Left forelimb (tissue), 1 donor: ENCODE measurements at places on chromosomes 12 and 14.

- DNase-seq, result no peak
Observed at GRCh38 chr12:123634142-123634561, 523 bp downstream of the GTF2H3 start.

- DNase-seq, result no peak
Observed at GRCh38 chr12:77231501-77231918, 166.1 kb upstream of the E2F7 start.

GRCh38 chr14:28785096-28785952 lies 18.7 kb downstream of the FOXG1 start:
- DNase-seq, result peak; percentile 70

DNA sequence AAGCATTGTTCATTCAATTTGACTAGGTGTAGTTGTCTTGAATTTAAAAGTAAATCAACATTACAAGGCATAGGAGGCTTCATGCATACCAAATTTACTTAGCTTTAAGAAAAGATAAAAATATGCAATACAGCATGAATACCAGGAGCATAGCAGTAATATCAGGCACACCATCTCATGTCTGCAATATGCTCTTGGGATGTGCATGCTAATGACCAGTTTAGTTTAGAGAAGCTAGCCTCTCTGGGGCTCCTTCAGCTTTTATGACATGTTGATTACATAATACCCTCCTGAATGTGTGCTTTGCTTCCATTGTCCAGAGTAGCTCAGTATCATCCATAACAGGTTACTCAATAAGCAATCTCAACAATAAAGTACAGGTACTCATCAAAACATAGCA lies 497.2 kb downstream of the FLRT2 start:
- DNase-seq, result no peak

DNA sequence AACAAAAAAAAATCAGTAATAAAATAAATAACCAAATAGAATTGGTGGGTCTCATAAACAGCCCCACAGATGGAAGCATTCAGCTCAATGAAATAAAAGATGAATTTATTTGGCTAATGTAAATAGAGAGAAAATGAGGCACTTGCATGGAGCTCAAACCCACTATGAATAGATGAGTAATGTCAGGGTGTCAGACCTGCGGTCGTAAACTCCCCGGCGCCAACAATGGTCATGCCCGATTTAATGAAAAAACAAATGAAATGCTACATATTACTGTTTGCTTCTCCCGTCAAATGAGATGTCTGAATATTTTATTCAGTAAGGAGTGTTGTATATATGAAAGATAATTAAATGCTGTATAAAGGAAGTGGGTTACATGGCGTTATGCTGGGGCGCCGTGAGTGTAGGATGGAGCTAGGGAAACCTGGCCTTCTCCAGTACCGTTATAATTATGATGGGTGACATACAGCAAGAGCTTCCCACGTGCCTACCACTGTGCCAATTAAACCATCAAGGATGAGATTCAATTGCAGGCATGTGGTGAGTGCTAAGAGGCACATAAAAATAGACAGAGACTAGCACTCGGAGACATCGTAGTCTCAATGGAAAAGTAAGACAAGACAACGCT lies 648.1 kb downstream of the BCL11B start:
- DNase-seq, result no peak

GRCh38 chr12:114685869-114686268 lies 1.9 kb upstream of the TBX3 start:
- DNase-seq, result no peak

DNA sequence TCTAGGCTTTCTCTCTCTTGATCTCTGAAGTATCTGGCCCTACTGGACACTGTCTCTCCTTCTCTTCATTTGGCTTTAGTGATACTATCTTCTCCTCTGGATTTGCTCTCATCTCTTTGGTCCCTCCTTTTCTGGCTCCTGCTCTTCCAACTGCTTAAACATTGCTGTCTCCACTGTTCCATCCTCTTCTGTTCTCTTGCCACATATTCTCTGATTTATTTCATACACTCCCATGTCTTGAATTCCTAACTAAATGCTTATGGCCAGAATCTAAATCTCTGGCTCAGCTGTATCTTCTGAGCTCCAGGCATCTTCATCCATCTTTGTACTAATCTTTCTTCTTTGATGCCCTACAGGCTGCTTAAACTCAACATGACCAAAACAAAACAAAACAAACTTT lies 25.5 kb upstream of the PCED1B start:
- DNase-seq, result no peak

DNA sequence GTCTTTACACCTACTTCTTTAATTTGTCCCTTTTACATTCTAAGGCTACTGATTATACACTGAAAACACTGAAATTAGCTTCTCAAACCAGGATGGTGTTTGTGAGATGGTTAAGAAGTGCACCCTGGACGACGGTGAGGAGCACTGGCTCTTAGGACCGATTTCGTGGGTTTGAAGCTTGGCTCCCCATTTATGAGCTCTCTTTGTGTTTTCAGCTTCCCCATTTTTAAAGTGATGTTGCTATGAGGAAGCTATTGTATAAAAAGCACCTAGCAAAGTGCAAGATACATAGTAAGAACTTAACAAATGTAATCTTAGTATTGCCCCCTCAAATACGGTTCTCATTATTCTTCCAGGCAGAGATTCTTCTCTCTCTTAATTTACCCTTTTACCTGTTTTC lies 4.7 kb downstream of the NFYB start:
- DNase-seq, result no peak

DNA sequence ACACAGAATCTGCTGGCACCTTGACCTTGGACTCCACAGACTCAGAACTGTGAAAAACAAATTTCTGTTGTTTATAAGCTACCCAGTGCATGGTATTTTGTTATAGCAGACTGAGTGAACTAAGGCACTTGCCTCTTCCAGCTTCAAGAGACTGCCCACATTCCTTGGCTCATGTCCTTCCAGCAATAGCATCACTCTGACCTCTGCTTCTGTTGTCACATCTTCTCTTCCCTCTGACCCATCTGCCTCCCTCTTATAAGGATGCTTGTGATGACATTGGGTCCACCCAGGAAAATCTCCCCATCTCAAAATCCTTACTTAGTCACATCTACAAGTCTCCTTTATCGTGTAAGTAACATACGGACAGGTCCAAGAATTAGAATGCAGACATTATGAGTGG lies 200.4 kb downstream of the PIK3C2G start:
- DNase-seq, result no peak

GRCh38 chr12:72610854-72611358 lies 338.7 kb downstream of the TRHDE start:
- DNase-seq, result no peak

DNA sequence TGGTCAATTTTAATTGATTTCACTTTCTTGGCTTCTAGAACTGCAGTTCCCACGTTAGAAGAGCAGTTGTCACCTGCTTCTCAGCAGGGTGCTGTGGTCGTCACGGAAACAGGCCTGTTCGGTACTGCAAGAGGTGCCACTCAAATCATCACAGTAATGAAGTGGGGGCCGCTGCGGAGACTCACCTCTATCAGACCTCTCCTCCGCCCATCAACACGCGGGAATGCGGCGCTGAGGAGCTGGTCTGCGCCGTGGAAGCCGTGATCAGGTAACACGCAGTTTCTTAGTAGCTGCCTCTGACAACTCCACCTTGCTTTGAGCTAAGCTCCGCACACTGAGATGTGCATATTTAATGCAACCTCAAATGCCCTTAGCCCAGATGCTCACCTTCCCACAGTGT lies 107.2 kb downstream of the UNC79 start:
- DNase-seq, result no peak

DNA sequence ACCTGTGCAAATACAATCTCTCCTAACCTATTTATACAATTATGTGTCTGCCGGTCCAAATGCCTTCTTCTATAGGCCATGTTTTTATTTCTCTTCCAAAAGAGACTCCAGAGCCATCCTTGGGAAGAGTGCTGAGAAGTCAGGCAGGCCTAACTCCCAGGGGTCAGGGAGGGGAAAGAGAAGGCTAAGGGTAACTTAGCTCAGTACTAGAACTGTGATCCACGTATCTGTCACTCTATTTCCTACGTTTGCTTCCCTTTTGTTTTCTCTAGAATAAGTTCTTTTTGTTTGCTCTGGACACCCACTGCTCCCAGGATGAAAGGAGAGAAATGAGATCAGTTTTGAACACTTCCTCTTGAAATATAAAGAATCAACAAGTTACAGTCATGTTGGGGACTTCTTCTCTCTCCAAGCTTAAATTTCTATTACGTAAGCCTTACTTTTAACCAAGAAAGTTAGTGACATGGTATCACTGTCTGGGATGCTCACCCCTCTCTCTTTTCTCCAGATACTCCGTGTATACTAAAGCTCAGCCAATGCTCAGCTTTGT lies 79.2 kb downstream of the DAD1 start:
- DNase-seq, result no peak

DNA sequence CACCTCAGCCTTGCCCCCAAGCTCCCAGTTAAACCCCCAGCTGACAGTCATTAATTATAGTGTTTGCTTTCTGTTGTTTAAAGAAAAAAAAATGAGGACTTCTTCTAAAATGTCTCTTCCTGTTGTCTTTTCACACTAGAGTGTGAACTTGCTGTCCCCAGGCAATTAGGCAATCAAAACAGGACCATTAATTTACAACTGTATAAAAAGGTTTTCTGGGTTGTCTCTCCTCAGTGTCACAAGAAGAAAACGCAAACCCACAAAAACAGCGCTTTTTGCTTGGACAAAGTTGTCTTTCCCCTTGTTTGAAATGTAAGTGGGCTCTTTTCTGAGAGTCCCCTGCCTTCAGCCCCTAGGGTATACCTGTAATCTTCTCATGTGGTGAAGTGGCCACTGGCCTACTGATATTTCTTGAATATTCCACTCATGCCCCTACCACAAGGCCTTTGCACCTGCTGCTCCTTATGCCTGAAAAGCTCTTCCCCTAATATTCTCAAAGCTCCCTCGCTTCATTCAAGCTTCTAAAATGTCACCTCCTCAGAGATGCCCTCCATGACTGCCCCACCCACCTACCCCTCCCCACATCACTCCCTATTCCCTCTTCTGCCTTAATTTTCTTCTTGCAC lies 158.9 kb upstream of the PWP1 start:
- no peak for DNase-seq

- DNase-seq, result no peak
Observed at GRCh38 chr14:94176808-94177207, 2.7 kb downstream of the PPP4R4 start.

DNA sequence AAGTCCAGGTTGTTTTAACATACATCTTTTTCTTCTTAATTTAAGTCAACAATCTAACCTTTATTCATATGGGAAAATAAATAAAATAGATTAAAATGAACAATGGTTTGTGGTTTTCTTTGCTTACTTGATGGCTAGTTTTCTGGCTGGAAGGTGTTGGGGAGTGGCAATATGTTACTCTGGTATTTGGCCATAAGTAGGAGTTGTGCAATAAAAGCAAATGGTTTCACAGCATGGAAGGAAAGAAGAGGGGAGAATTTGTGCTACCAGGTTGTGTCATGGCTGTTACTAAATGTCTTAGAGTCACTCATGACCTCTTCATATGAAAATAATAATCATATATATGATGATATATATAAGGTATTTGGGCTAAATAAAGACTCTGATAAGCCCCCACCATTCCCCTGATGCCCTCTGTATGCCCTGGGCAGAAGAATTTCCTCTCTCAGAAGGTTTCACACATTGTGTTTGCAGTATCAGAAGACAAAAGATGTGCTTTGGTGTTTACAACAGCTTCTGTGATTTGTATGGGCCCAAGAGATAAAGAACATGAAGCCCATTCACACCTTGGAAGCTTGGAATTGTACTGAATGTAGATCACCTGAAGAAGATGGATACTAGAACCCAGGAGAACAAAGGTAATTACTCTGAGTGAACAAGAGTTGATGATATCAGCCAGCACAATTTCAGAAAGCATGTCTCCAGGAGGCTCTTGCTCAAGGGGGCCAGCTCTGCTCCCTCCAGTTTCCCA lies 160.9 kb downstream of the ALG10B start:
- no peak for DNase-seq

- DNase-seq, result no peak
Observed at GRCh38 chr12:15800278-15800677, 11.1 kb upstream of the EPS8 start.

- no peak for DNase-seq
Observed at GRCh38 chr12:116502989-116503496, 56.1 kb upstream of the MAP1LC3B2 start.

- no peak for DNase-seq
Observed at GRCh38 chr12:123032736-123033391, 52.4 kb downstream of the ARL6IP4 start.

DNA sequence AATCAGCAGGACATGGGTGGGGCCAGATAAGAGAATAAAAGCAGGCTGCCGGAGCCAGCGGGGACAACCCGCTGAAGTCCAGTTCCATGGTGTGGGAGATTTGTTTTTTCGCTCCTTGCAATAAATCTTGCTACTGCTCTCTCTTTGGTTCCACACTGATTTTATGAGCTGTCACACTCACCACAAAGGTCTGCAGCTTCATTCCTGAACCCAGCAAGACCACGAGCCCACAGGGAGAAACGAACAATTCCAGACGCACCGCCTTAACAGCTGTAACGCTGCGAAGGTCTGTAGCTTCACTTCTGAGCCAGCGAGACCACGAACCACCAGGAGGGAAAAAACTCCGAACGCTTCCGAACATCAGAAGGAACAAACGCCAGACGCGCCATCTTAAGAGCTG lies 2.8 kb upstream of the CNIH1 start:
- no peak for DNase-seq

DNA sequence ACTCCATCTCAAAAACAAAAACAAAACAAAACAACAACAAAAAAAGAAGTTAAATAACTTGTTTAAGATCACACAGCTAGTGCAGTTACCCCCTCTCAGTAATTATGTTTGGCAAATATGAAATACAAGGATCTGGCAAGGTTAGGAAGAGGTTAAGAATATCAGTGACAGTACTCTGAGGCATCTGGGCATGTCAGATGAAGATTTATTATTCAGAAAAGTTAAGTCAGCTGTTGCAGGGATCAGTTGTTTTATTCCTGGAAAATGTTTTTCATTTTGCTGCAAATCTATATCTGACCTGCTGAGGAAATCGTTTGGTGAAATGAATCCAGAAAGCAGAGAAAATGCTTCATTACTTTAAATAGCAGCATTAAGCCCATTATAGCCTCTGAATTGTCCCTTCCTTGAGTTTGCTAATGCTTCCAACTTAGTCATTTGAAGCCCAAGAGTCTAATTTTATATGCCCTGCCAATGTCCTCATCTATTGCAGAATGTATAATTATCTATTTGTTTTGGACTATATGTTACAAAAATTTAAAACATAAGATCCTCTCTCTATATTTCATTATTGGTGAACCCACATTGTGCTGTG lies 8.1 kb downstream of the GPX2 start:
- no peak for DNase-seq

- DNase-seq, result no peak
Observed at GRCh38 chr12:43812926-43813325, 6.8 kb upstream of the TWF1 start.

DNA sequence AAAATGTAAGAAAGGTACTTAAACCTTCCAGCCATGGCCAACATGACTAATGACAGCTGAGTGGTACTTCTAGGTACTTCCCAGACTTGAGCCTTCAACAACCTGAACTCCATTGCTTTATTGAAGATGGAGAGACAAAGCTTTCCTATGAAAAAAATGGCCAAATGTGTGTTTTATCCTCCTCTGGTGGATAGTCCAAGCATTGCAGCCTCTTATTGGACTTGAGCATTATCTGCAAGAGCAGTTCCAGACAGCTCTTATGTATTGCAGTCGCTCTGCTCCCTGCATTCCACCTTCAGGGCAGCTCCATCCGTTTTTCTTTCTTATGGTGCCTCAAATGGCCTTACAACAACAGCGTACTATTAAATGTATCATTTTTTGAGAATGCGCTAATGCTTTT lies 588.2 kb downstream of the NRXN3 start:
- DNase-seq, result no peak
